ENCODE measurements at places on chromosomes 5 and 9.

- no peak for DNase-seq
Measured at GRCh38 chr9:94127806-94128205, 43.5 kb downstream of the PTPDC1 start.

GRCh38 chr5:16750445-16750844 is 133.6 kb upstream of the RETREG1 start:
- no peak for DNase-seq

DNA sequence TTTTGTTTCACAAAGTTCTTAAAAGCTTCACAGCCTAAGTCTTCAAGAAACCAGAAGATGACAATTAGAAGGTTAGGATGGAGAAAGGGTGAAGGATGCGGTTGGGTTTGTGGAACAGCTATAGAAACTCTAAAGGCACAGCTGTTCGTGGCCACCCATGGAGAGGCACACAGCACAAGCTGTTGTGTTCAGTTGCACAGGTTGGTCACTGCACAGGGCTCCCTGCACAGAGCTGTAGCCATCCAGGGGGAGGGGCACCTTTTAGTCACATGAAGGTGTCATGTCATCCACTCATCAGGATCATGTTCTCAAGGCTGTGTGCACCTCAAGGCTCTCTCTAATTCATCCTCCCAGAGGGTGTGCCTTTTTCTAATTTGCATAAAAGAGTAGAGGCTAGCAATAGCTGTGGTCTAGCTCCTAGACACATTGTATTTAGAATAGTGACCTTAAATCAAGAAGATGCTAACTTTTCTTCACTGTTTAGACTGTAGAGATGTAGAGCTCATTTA is 5.0 kb upstream of the RASGRF2 start:
- no peak for DNase-seq

- no peak for DNase-seq
Measured at GRCh38 chr9:90795084-90795483, 6.5 kb upstream of the SYK start.

DNA sequence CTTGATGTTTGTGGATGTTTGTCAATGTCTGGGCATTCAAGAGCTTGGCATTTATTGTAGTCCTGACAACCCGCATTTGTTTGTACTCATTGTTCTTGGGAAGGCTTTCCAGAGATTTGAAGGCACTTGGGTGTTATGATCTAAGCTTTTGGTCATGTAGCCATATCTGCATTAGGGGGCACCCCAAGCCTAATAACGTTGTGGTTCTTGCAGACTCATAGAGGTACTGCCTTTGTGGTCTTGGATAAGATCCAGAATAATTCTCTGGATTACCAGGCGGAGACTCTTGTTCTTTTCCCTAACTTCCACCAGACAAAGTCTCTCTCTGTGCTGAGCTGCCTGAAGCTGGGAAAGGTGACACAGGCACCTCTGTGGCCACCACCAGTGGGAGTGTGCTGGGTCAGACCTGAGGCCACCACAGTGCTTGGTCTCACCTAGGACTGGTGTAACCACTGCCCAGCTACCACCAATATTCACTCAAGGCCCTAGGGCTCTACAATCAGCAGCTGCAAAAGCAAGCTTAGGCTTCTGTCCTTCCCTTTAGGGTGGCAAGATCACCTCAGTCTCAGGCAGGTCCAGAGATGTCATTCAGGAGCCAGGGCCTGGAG is 144.4 kb upstream of the TAS2R1 start:
- DNase-seq: no peak

DNA sequence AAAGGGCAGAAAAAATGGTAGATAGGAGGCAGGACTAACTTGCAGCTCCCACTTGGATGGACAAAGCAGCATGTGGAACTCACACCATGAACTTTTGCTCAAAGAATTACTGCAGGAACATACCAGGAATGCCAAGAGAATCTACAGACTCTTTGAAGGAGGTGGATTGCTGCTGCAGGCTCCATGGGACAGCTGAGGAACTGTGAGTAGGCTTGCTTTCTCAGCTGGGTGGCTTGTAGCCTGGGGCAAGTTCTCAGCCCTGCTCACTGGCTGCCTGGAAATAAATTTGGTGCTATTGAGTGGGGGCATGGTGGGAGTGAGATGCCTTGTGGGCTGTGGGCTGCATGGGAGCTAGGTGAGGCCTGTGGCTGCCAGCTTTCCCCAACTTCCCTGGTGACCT is 574.5 kb downstream of the PRELID2 start:
- DNase-seq: no peak

- no peak for DNase-seq
Measured at GRCh38 chr9:114844766-114845165, 38.9 kb upstream of the TNFSF15 start.

DNA sequence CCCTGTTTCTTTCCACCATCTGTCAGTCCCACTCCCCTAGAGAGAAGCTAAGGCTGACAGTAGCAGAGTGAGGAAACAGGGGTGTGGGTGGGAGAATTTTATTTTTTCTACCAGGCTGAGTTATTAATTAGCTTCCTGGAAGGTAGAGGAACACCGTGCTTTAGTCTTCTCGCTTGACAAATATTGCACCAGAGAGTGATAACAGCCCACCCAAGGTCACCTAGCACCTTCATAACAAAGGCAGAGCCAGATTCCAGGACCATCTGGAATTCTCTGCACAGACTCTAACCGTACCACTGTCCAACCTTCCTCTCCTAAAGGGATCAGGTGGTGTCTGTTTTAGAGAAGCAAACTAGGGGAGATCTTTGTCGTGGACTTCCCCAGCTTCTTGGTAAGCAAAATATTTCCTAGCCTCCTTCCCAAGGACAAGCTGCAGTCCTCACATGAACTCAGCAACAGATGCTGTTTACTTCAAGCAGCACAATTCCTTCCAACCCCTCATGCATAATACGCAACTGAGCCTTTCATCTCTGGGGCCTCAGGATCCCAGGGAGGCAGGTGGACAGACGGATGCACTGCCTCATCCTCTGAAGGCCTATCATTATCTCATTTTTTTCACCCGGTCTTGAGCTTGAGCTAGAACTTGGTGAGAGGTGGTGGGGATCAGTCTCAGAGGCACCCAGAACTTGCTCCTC is 308.7 kb upstream of the BRINP1 start:
- DNase-seq: no peak

GRCh38 chr5:20959347-20959746 is 971.3 kb upstream of the CDH18 start:
- no peak for DNase-seq

GRCh38 chr5:102664616-102665335 is 90.3 kb upstream of the PAM start:
- DNase-seq: no peak

DNA sequence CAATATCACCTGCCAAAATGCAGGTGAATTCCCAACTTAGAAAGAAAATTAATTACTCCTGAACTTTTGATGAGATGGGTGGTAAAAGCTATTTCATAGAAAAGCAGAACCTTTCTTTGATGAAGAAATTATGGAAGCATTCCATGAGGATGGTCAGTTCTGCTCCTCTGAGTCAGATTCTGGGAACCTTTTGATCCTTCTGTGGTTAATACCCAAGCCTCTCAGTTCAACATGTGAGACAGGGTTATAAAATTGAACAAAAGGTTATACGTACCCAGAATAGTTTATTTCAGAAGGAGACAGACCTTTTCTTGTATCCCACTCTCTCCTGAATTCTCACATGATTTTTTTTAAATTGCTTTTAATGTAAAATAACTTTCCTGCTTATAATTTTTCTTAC is 767.6 kb upstream of the ADAMTS16 start:
- no peak for DNase-seq

GRCh38 chr5:34007201-34007620 is 639 bp downstream of the AMACR start:
- DNase-seq: no peak

DNA sequence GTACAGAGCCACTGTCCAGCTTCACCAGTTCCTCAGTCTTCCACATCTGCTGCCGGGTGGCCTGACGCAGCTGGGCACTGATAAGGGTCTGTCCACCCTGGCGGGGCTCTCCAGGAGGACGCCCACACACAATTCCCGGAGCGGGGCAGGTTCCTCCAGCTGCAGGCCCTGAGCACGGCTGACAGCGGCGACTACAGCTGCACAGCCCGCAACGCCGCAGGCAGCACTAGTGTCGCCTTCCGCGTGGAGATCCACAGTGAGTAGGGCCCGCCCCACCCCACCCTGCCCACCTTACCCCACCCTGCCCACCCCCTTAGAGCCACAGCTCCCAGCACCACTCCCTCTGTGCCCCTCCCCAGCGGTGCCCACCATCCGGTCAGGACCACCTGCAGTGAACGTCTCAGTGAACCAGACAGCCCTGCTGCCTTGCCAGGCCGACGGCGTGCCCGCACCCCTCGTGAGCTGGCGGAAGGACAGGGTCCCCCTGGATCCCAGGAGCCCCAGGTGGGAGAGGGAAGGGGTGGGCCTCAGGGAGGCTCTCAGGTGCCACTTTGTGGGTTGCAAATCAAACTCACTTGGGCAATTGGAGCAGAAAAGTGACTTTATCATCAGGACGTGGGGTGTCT is 48.8 kb upstream of the ASS1 start:
- no peak for DNase-seq

DNA sequence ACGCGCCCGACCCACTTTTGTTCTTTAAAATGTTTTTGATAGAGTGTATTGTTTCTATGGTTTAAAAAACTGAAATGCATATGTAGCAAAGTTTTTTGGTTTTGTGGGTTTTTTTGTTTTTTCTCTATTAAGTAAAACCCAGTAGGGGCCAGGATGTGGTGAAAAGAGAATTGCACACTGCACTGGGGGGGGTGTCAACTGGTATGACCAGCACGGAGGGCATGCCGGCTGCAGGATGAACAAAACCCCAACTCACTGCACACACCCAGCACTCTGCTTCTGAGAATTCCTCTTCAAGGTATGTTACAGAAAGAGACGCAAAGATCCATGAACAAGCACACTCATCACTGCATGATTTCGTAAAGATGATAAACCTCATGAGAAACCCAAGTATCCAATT is 75.0 kb downstream of the STK10 start:
- DNase-seq: no peak

GRCh38 chr9:114007991-114008666 is 70.0 kb downstream of the AMBP start:
- no peak for DNase-seq

- no peak for DNase-seq
Measured at GRCh38 chr5:148641735-148642134, 12.6 kb downstream of the HTR4 start.

DNA sequence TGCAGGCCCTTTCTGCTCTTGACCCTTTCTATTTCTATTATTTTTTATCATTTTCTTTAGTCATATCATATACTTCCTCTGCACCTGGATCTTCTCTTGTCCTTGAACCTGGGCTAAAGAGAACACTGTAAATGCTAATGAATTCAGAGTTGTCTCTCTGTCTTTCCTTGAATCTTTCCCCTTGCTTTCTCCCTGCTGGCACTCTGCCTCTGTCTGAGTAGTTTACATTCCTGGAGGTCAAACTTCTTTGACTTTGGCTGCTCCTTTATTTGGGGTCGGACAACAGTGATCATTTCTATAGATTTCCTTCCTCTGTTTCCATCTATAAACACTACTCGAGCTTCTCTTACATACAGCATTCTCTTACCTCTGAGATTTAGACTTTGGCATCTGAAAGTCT is 47.1 kb downstream of the IZUMO3 start:
- DNase-seq: no peak

DNA sequence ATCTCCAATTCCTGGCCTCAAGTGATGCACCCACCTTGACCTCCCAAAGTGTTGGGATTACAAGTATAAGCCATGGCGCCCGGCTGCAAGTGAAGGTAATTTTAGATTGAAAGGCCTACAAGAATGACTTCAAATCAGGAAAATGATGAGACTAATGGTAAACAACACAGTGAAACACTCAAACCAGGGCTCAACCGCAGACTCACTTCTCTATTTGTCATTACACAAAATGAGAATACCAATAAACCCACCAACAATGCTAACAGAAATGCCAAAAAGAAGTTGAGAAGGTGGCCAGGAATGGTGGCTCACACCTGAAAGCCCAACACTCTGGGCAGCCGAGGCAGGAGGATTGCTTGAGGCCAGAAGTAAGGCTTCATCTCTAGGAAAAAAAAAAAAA is 92.1 kb downstream of the UBAP2 start:
- no peak for DNase-seq

GRCh38 chr5:154861946-154862345 is 3.5 kb downstream of the CNOT8 start:
- DNase-seq: no peak

DNA sequence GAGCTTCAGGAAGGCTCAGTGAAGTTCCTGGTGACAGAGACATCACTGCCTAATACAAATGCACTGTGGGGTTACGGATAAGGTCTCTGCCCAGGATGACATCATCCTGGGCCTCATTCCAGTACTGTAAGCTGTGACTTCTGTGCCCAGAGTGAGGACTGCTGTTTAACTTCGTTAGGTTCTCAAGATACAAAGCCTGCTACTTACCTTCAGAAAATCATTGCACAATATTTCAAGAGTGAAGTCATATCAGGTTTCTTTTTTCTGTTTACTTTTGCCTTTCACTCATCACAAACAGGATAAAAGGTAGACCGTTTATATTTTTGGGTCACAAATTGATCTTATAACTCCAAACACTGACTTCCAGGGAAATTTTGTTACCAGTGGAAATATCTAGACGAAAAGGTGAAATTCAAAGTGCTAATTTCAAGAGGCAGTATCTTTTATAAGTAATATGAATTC is 241.2 kb downstream of the PIK3R1 start:
- DNase-seq: no peak

DNA sequence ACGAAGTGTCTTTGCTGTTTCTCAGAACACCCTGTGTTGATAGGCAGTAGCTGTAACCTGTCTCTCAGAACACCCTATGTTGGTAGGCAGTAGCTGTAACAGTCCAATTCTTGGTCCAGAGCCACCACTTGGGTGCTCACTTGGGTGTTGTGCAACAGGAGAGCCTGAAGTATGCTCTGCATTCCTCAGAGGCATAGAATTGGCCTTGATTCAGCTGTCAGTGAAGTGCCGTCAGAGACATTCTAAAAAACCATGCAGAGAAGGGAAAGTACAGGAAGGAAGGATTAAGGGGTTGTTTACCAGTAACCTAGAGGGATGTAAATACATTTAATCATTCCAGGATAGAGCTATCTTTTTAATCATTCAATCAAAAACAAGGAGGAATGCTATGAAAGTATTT is 231.2 kb downstream of the ARRDC3 start:
- no peak for DNase-seq

GRCh38 chr9:96031366-96031824 is 155.9 kb downstream of the ERCC6L2 start:
- DNase-seq: no peak

- DNase-seq: no peak
Measured at GRCh38 chr9:130519927-130520326, 59.5 kb upstream of the FUBP3 start.

DNA sequence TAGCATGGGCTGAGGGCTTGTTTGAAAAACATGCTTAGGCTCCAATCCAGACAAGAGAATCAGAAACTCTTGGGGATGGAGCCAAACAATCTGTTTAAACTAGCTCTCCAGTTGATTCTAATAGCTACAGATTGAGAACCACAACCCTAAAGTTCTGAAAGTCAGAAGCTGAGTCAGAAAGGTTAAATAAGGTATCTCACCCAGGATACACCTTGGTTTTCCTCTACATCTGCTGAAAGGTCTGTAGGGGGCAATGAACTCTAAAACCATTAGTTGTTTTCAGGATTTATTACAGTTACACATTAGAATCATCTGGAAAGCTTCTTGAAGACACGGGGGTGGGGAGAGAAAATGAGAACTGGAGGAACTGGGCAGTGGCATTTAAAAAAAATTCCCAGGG is 5.7 kb downstream of the GFM2 start:
- DNase-seq: no peak
